ENCODE measurements at places on chromosomes 3 and 15.

GRCh38 chr3:184050217-184050847 lies 2.5 kb upstream of the HTR3C start:
- no peak for DNase-seq

GRCh38 chr15:78737187-78737820 lies 74.0 kb downstream of the ADAMTS7 start:
- DNase-seq: no peak

GRCh38 chr15:62648954-62649353 lies 393.6 kb upstream of the TPM1 start:
- DNase-seq: no peak

- no peak for DNase-seq
Observed at GRCh38 chr15:59376733-59377132, 4.1 kb upstream of the MYO1E start.

- no peak for DNase-seq
Observed at GRCh38 chr3:127264794-127265514, 22.9 kb downstream of the PRR20G start.

DNA sequence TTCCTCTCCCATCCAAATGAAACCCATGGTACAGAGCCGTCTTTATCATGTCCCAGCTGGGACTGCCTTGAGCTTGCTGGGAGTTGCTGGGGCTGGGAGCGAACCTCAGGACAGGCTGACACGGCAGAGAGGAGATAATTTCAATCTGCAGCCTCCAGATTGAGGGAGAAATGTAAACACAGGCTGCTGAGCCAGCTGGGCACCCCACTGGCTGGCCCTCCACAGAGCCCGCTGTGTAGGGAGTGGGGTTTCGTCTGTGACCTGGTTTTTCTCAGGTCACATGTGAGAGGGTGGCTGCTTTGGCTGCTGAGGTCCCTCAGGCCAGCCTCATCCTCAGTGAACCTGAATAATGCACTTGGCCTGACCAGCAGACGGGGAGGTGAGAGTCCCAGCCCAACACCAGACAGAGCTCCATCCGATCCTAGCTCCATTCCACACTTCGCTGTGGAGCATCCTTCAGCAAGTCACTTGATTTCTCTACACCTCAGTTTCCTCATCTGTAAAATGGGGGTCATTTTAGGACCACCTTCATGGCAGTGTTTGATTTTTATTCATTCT lies 121.6 kb upstream of the MRPS22 start:
- DNase-seq: no peak

DNA sequence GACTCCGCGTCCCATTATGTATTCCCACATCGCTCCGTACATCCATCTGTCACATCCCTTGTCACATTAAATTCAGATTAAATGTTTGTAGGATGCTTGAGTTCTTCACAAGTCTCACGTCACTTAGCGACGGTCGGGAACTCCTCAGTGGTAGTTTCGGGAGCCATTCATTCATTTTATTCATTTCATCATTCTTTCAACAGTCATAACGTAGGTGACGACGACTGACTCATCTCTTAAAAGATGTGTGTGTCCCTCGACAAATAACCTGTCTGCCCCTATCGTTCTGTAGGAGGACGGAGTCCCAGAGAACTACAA lies 272 bp upstream of the SRPRB start:
- DNase-seq: no peak

DNA sequence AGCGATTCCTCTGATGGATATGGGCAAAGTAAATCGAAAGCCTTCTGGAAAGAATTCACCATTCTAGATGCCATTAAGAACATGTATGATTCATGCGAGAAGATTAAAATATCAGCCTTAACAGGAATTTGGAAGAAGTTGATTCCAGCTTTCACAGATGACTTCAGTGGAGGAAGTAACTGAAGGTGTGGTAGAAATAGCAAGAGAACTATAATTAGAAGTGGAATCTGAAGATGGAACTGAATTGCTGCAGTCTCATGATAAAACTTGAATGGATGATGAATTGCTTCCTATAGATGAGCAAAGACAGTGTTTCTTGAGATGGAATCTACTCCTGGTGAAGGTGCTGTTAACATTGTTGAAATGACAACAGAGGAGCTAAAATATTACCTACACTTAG lies 30.1 kb upstream of the TBC1D23 start:
- DNase-seq: no peak

- DNase-seq: no peak
Observed at GRCh38 chr3:110343376-110343775, 728.2 kb upstream of the NECTIN3 start.

DNA sequence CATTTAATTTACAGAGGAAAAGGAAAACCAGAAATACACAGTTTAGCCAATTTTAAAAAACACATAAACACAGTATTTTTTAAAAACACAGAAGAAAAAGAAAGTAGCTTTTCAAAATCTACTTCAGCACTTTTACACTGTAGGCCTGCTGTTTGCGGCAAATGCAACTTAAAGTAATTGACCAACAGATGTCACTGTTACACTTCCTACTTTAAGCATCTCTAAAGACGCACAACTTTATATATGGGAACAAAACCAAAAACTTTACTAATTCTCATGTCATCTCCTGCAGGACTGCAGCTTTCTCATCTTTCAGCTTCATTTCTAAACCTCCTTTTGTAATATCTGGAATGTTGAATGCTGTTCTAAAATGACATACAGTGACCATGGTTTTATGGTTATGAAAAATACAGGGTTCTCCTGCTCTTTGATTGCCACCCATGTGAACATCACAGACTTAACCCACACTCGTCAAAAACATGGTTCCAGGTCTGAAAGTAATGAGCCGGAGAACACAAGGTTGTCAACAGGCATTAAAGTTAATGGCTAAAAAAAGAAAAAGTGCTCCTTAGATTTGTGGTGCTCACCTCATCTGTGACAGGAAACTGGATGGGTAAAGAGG lies 107.9 kb downstream of the FMN1 start:
- DNase-seq: no peak

DNA sequence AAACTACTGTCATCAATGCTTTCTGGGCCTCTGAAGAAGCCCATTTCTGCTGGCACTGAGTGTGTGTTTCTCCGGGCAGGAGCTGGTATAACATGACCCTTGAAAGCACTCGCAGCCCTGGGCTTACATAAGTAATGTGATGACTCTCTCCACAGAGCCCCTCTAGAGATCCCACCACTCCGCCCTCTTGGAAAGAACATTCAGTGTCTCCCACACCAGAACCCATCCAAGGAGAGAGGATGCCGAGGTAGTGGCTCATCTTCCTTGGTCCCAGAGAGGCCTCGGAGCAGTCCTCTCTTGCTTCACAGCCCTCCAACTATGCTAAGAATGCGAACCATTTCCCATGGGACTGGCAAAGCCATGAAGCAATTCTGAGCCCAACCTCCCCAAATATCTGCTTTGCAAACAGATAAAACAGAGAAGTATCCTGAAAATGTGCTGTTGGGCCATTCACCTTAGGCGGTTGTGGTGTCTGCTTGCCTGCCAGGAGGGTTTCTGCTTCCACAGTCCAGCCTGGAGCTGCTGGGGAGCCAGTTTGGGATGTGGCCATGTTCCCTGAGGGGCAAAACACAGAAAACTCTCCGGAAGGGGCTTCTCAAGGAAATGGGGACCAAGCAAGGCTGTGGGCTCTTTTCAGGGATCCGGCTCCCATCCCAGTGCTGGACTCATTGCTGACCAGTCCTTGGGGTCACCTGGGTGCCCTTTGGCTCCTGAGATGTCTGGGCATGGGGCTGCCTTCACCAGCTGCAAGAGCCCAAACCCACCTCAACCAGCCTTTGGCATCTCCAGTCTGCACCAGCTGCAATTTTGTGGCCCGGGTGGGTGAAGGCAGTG lies 47.3 kb downstream of the AMOTL2 start:
- DNase-seq: peak; percentile 56

GRCh38 chr3:193782276-193782647 lies 189.3 kb downstream of the OPA1 start:
- no peak for DNase-seq

DNA sequence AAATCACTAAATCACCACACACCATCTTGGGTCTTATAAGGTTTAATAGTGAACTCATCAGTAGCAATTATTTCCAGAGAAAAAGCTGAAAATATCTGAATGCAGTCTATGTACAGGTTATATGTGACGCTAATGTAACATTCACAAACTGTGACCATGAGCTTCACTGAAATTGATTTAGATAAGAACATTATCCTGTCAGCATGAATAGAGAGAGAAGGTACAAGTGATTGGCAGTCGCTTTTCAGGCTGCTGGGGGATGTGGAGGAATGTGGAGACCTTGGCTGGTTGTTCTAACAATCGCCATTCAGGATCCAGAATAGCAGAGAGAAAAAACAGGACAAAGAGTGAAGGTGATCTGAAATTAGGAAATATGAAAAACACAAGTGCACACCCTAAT lies 98.1 kb downstream of the CADPS start:
- DNase-seq: no peak

DNA sequence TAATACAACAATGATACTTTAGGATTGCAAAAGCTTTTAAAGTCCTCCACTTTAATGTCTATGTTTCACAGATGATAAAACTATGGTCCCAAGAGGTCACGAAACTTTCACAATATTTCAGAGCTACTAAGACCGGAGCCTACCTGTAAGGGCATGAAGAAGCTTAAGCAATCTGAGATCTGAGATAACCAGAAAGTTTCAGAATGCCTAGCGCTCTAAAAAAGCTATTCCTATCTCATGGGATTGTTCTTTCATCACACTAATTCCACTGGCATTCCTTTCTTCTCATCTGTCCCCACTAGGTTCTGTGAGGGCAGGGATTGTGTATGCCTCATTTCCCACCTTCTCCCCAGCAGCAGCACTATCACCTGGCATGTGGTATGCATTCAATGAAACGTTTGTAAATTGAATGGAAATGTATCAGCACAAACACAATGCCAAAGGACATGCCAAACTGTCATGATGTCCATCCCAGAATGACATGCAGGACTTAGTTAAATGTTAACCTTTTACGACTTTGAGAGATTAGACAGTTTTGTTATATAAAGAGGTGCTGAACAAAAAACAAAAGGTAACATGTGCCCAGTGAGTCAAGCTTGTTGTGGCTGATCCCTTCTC lies 104.7 kb upstream of the NR2F2 start:
- DNase-seq: no peak

- no peak for DNase-seq
Observed at GRCh38 chr3:132160198-132160597, 125.4 kb upstream of the CPNE4 start.

GRCh38 chr3:34067536-34068051 lies 269.2 kb downstream of the PDCD6IP start:
- no peak for DNase-seq

- no peak for DNase-seq
Observed at GRCh38 chr3:177441813-177442646, 244.7 kb upstream of the TBL1XR1 start.

GRCh38 chr15:97078591-97078990 lies 748.1 kb downstream of the NR2F2 start:
- no peak for DNase-seq

GRCh38 chr15:31360843-31361763 lies 34.5 kb downstream of the KLF13 start:
- no peak for DNase-seq

DNA sequence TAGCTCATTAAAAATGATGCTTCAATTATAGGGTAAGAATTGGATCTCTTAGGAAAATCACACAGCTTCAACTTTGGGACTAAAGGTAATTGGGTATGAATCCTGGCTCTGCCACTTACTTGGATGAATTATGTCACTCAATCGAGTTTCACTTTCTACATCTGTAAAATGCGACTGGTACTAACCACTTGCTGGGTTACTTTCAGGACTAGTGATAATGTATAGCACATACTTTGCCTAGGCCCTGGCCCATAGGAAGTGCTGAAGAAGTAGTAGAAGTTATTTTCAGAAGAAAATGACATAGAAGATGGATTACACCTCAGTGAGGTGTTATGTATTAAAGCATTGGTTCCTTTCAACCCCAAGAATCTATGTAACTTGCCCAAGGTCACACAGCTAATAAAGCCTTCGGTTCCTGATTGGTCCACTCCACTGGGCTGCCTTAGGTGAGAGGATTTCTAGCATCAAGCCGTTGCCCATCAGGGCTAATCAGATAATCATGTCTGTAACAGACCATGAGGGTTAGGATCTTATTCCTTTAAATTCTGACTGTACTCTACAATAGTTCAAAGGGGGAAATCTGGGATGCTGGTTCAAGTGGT lies 29.4 kb upstream of the AP4E1 start:
- DNase-seq: no peak

All from right hindlimb (tissue), 1 donor.